ENCODE measurements at places on chromosomes 7 and 10.

GRCh38 chr10:89466599-89467035 lies 52.2 kb downstream of the IFIT5 start:
- no peak for DNase-seq

DNA sequence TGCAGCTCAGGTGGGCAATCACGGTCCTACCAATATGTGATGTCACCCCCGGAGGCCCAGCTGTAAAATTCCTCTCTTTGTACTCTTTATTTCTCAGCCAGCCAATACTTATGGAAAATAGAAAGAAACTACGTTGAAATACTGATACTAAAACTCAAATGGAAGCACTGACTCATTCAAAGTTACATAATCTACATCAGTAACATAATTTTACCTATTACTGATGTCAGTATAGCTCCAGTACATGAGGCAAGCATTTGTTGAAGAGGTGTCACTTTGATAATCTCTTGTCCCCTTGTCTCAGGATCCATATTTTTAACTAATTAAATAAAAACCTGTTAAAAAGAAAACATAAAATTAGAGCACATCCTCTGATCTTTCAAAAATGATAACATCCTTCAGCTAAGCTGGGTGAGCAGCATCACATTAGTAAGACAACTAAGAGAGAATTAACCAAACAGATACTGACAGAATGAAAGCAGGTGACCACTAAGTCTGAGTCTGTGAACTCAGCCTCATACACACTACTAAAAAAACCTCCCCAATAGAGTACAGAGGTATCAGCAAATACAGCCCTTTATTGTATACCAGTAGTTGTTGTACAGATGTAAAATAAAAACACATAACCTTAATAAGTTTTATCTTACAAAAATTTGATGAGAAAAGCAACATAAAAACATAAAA lies 17.6 kb downstream of the SLC25A40 start:
- no peak for DNase-seq

DNA sequence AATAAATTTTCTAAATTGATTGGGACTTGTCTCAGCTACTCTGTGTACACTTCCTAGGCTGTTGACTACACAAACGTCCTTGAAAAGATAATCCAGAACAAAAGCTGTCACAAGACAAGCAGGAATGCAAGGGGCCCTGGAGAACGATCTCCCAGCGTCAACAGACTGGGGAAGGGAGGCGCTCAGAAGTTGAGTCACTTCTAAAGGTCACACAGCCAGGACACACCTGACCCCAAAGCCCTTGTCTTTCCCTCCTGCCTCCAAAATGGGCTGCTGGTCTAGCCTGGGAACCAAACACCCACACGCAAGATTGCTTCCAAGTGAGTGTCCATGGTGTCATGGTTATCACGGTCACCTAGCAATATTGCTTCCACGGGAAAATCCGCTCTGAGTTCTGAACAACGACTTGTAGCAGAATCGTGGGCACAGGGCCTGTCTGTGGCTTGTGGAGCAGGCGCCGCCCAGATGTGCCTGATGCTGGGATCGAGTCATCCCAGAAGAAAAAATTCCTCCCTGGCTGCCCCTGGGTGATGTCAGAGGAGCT lies 49.8 kb downstream of the SPOCK2 start:
- no peak for DNase-seq

GRCh38 chr7:96337519-96337918 lies 15.6 kb upstream of the SLC25A13 start:
- no peak for DNase-seq

- no peak for DNase-seq
Measured at GRCh38 chr7:20235288-20235687, 18.1 kb upstream of the MACC1 start.

DNA sequence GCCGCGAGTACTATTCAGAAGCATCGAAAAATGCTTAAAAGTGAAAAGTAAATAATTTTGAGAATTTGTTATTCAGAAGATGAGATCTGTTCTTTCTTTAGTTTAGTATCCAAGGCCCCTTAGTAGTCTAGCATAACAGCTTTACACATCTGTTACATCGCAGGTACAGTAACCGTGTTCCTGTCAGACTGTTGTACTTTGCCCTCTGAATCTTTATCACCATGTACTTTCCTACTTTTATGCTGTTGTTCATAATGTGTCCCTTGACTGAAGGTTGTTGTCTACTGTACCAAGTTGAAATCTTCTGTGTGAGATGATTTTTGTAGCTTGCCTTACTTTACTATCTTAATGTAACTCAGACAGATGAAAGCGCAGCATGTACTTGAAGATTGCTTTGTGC lies 38.3 kb downstream of the WAC start:
- no peak for DNase-seq

DNA sequence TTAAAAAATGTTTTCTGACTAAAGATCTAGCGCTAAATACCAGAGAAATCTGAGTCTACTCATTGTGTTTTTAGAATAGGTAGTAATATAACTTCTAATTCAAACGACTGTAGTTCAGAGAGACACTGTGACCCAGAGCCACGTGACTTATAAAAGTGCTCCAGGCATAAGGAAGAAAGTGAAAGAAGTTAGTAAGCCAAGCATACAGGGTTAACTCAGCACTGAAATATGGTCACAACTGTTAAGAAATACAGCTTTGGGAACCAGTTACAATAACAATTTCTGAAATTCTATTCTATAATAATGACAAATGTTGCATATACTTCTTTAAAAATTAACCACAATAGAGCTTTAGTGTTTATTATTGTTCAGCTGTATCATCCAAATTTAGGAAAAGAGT lies 119.1 kb downstream of the TFEC start:
- no peak for DNase-seq

DNA sequence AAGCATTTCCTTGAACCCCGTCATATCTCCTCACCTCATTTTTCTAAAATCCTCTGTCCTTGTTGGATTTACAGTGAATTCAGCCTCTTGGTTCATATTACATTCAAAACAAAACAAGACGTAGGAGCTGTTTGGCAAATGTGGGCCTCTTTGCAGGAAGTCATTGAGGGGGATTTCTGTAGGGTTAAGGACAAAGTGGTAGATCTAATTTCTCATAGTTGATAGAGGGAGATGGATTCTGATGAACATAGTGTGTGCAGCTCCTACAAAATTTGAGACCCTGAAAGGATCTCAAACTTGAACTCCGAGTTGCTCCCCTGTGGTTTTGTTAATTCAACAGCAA lies 682 bp downstream of the TBXAS1 start:
- no peak for DNase-seq

GRCh38 chr7:113371416-113372043 lies 253.2 kb upstream of the SMIM30 start:
- DNase-seq = no peak

DNA sequence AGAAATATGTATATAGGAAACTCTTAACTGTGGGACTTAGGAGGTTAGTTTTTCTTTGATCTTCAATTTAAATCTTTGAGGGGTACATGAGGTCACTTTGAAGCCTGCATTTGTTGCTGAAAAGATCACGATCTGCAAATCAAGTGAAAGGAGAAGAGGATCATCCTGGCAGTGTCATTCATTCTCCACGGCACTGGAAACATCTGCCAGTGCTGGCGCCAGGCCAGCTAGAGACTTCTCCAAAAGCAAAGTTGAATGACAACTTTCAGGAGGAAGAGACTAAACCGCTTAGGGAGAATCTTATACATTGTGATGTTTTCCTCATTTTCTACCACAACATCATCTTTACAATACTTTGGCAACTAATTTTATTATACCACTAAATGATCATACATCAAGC lies 42.5 kb downstream of the MRC1 start:
- no peak for DNase-seq

GRCh38 chr7:148708026-148708885 lies 9.6 kb downstream of the CUL1 start:
- DNase-seq = no peak

DNA sequence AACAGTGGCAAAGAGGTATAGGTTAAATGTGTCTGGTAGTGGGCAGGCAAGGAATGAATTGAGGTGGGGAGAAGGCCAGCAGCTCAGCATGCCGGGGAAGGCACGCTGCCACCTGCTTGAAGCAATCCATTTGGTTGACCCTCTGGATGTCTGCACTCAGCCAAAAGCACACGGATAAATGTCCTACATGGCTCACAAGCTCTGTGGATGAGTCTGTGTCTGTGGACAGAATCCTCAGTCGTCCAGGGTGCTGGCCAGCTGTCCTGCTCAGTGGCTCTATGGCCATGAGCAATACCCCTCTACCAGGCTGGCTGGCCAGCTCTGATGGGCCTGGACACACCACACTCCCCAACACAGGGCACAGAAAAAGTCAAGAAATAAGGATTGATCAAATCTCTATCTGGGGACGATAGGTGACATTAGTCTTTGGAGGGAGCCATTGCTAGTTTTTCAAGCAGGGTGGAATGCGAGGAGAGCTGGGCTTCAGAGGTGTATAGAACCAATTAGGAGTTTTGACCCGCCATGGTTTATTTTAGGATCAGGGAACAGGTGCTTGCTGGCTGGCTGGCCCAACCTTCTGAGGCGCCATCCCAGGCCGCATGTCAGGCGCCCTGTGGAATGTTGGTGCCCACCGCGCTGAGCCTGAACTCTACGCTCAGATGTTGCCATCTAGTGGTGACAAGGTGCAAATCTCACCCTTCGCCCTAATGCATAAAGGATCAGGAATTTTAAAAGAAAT lies 493.4 kb downstream of the TNS3 start:
- DNase-seq = no peak

GRCh38 chr7:94875201-94875600 lies 32.2 kb upstream of the PPP1R9A start:
- DNase-seq = no peak

DNA sequence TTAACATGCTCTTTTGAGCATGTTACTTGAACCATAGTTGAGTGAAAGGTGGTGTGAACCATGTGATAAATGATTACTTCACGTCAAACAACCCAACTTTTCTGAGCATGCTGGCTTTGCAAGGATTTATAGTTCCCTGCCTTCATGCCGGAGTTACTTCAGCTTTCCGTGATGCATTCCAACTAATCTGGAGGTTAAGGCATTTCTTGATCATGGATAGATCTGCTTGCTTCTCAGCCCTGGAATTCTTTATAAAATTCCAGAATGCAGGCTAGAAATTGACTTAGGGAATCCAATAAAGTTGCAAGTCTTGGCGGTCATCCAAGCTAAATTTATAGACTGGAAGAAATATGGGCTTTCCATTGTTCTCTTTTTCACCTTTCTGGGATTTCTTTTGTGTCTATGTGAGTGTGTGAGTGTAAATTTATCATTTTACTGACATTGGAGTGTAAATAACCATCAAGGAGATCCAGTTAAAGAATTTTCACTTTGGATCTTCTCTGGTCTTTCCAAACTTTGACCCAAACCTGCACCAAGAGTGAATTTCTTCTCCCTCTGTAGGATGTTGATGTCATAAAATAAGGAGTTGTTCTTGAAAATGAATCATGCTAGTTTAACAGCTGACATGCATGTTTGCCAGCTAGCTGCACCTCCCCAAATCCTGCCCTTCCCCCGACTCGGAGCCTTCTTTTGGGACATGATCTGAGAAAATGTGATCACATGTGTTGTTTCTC lies 289.0 kb downstream of the TWIST1 start:
- DNase-seq = no peak

- no peak for DNase-seq
Measured at GRCh38 chr10:133378251-133379096, 588 bp upstream of the PAOX start.

- DNase-seq = no peak
Measured at GRCh38 chr7:8582728-8583127, 149.3 kb downstream of the NXPH1 start.

DNA sequence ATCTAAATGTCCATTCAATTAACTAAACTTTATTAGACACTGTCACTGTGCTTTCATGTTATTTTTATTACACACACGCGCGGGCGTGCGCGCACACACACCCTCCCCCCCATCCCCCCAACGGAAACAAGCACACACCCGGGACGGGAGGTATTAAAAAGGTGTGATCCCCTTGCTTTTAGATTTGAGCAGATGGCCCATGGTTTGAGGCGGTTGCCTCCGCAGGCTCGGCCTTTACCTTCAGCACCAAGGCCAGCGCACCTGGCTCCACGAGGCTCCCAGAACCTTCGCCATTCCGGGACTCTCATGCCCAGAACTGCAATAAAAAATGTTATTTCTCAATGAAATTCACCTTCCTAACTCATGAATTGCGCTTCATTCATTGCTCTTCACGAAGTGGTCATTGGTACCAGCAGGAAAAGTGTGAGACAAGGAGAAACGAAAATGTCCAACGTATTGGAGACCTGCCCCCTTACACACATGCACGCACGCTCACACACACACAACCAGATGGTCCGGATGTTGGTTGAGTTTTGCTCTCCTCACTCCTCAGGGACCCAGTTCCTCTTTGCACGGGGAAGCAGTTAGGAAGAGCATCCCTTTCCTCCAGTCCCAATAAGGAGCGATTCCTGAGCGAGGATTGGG lies 20.8 kb upstream of the PTF1A start:
- DNase-seq = no peak

GRCh38 chr10:75394221-75394620 lies 7.3 kb downstream of the ZNF503 start:
- DNase-seq = no peak

DNA sequence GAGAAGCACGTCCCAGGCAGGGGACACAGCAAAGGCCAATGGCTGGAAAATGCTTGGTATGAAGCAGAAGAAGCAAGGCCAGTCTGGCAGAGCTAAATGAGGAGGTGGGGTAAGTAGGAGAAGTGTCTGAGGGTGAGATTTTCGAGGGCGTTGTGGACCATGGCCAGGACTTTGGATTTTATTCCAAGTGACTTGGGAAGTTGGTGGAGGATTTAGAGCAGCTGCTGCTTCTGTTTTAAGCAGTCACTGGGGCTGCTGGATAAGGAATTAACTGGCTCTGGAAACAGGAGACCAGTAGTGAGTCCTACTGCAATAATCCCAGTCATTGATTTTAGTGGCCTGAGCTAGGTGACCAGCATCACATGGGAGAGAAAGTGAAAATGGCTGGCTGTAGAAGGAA lies 67.6 kb upstream of the GSDME start:
- no peak for DNase-seq

DNA sequence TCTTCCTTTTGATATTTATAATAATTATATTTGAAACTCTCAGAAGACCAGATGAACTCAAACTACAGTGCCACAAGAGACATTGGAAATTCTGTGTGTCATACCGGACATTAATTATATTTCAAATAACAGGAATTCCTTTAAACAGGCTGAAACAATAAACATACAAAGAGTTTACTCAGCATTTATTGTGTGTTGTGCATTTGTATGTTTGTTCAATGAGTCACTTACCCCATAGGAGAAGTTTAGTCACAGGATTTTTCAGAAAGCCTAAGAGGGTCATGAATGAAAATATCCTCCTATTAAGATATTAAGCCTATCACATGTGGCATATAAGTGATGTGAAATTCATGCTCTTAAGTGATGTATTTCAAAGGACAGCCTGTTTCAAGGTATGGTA lies 566.8 kb downstream of the CNTNAP2 start:
- no peak for DNase-seq

DNA sequence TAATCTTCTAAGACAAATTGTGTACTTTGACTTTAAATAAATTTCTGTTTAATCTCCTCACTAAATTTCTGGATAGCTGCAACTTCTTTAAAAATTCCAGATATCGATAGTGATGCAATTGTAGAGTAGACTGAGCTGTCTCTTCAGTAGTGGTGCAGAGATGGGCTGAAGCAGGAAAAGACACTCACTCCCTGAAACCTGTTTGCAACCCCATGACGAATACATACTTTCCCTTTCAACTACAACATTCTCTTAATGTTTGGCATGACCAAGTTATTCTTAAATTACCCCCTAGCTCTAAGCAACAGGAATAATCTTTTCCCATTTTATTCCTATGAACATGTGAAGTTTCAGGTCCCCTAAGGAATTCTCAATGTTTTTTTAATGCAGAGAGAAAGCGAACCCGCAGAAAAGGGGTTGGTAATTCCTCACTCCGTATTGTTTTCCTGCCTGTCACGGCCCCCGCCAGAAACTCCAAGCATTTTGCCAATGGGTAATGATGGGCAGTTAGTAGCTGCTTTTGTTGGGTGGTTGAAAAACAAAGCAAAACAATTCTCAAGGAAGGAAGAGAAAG lies 1.3 kb downstream of the THSD7A start:
- no peak for DNase-seq
